ENCODE measurements at places on chromosomes 12 and 14. TPM values are rescaled to one million over a fixed set of nuclear protein-coding genes. Genes with fewer than 3 reads are reported as not detected.

CRACR2A gene
- 4.5 TPM for total RNA-seq

MTA1 gene
- 261 TPM for total RNA-seq

FBLN5 gene
- not detected for total RNA-seq

TPPP2 gene
- total RNA-seq, result not detected

PROX2 gene
- not detected for total RNA-seq

DLGAP5 gene
- total RNA-seq, result 8.2 TPM

CDCA4 gene
- 23.2 TPM for total RNA-seq

CHGA gene
- total RNA-seq, result 663 TPM

TPH2 gene
- total RNA-seq, result 0.34 TPM

CLEC9A gene
- total RNA-seq, result not detected

CRIP1 gene
- total RNA-seq, result 49.3 TPM

RPS6KA5 gene
- total RNA-seq, result 3.8 TPM

Measured in glutamatergic neuron (in vitro differentiated cells).